C1 segment of cervical spinal cord (tissue), 14 donors: ENCODE measurements at places on chromosomes 16 and 17.

DNA sequence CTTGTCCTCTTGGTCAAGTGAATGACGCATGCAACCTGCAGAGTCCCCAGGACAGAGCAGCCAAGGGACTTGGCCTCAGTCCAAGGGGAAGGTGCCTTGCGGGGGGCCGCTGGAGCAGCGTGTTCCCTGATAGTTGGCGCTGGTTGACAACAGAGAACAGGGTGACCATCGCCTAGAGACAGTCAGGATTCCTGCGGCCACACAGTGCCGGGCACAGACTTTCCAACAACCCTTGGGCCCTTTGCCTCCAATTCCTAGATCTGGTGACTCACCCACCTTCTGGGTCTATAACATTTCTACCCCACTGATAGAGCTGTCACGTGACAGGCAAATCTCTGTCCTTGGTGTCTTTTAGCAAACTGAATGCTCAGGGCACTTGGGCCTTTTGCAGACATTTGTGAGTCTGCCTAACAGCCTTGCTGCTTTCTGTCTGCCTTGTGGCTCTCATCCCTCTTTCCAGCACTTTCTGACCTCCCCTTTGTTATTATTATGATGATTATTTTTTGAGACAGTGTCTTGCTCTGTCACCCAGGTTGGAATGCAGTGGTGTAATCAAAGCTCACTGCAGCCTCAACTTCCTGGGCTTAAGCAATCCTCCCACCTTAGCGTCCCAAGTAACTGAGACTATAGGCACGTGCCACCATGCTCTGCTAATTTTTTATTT, 11.9 kb upstream of the TEDC2 start:
- DNase-seq = no peak

DNA sequence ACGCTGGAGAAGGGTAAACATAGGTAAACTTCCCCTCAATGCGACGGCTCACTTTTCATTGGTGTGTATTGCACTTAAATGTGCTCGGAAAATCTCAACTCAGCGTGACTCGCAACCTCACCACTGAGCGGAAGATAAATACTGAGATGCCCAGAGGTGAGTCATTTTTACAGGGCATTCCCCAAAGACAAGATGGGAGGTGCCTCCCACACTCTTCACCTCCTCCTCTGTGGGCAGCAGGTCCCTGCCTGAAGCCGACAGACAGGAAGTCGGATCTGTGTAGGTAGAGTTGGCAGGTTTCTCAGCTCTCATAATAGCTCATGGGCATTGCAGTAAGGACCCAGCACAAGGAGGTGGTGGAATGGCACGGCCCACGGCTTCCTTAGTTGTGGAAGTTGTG, 274.6 kb upstream of the HSBP1 start:
- DNase-seq = no peak

GRCh38 chr17:49787884-49788477, 500 bp upstream of the KAT7 start:
- DNase-seq = peak; percentile 45

- DNase-seq = no peak
Observed at GRCh38 chr16:82023206-82023605, 11.8 kb upstream of the HSD17B2 start.

GRCh38 chr17:17151962-17152361, 54.2 kb downstream of the PLD6 start:
- DNase-seq = peak; percentile 50

GRCh38 chr17:56486732-56487131, 106.8 kb upstream of the NOG start:
- no peak for DNase-seq

DNA sequence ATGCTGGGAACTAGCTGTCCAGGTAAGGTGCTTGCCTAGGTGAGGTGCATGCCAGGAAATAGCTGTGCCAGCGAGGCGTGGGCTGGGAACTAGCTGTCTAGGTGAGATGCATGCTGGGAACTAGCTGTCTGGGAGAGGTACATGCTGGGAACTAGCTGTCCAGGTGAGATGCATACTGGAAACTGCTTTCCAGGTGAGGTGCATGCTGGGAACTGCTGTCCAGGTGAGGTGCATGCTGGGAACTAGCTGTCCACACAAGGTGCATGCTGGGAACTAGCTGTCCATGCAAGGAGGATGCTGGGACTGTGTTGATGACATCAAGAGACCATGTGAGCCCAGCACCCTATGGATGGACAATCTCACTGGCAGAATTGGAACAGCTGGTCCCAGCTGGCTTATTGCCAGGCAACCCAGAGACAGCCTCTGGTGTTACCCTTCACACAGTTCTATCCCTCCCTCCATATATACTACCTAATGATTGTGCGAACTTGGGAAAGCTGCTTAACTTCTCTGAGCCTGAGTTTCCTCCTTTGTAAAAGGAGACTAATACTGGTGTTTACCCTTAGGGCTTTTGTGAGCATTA, 479.9 kb upstream of the RBFOX1 start:
- DNase-seq = no peak

DNA sequence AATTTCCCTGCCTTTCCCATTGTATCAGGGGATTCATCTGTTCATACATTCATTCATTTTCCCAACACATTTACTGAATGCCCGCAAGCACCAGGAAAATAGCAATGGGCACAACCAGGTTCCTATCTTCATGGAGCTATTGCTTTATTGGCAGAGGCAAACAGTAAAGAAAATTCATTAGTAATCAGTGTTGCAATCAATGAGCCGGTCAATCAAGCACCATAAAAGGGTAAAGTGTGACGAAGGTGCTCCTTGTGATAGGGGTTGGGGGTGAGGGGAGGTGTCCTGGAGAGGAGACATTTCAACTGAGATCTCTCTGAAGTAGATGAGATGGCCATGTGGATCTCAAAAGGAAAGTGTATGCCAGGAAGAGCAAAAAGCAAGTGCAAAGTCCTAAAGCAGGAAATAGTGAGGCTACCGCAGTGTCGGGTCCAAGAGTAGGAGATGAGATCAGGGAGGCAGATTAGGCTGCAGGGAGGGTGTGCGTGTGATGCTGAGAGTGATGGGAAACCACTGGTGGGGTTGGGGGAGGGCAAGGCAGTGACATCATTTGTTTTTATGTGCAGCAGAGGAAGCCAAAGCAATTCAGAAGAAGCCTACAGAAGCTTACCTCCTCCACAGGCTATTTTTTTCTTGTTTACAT, 28.4 kb downstream of the CDH13 start:
- no peak for DNase-seq

GRCh38 chr16:50315346-50315997, 49.1 kb downstream of the ADCY7 start:
- DNase-seq = no peak

GRCh38 chr17:8687737-8688466, 56.7 kb downstream of the CCDC42 start:
- DNase-seq = no peak

- no peak for DNase-seq
Observed at GRCh38 chr17:49656247-49656646, 21.6 kb downstream of the SPOP start.
